ENCODE measurements at places on chromosomes 3 and 15. TPM values are rescaled to one million over a fixed set of nuclear protein-coding genes. Genes with fewer than 3 reads are reported as not detected.

TMEM266 gene
- polyA plus RNA-seq = 0.14 TPM

THSD4 gene
- polyA plus RNA-seq = 49.7 TPM

VGLL4 gene
- polyA plus RNA-seq = 26.3 TPM

PLIN1 gene
- 1.3 TPM for polyA plus RNA-seq

LRRC49 gene
- 2.1 TPM for polyA plus RNA-seq

MAP3K13 gene
- polyA plus RNA-seq = 14.7 TPM

RPS17 gene
- polyA plus RNA-seq = 2,885 TPM

ZNF660 gene
- polyA plus RNA-seq = 0.28 TPM

IREB2 gene
- 9.2 TPM for polyA plus RNA-seq

CFAP20DC gene
- polyA plus RNA-seq = 14.1 TPM

IGF2BP2 gene
- polyA plus RNA-seq = 0.62 TPM

FGF7 gene
- polyA plus RNA-seq = 4.3 TPM

SAMMSON gene
- polyA plus RNA-seq = 0.60 TPM

RBPMS2 gene
- 7.9 TPM for polyA plus RNA-seq

COLQ gene
- polyA plus RNA-seq = 0.65 TPM

ANKRD34C gene
- polyA plus RNA-seq = not detected

GOLGA6L7 gene
- polyA plus RNA-seq = not detected

CMTM8 gene
- 1.1 TPM for polyA plus RNA-seq

DNAJB8 gene
- not detected for polyA plus RNA-seq
